Smooth muscle cell of the pulmonary artery (primary cell): ENCODE measurements at places on chromosomes 5 and 9. TPM values are rescaled to one million over a fixed set of nuclear protein-coding genes. Genes with fewer than 3 reads are reported as not detected.

Gene GRAMD2B
- 22.0 and 26.0 TPM in 2 replicates for total RNA-seq

Gene GRM6
- not detected in 2 replicates for total RNA-seq

Gene FAM169A
- total RNA-seq, result 0.13 and 0.36 TPM in 2 replicates

Gene PDCD1LG2
- total RNA-seq, result 9.1 and 22.8 TPM in 2 replicates

Gene LHX6
- total RNA-seq, result not detected in 2 replicates

Gene EIF4EBP3
- total RNA-seq, result 1.4 and 2.6 TPM in 2 replicates

Gene NUTM2G
- not detected in 2 replicates for total RNA-seq

Gene SH3TC2
- total RNA-seq, result 2.4 and 3.1 TPM in 2 replicates

Gene SPATA6L
- 0.39 and 0.46 TPM in 2 replicates for total RNA-seq

Gene MSX2
- 0.83 and 3.8 TPM in 2 replicates for total RNA-seq

Gene ADAMTS16
- not detected in 2 replicates for total RNA-seq

Gene FAM219A
- total RNA-seq, result 12.5 and 21.2 TPM in 2 replicates

Gene FRMD3
- 2.6 and 6.9 TPM in 2 replicates for total RNA-seq

Gene LCN15
- total RNA-seq, result not detected in 2 replicates

Gene ZNF618
- total RNA-seq, result 10.4 and 13.2 TPM in 2 replicates

Gene ZNF366
- 0.07 TPM in 1 of 2 replicates, not detected in the other for total RNA-seq

Gene WWC1
- 0.99 and 5.0 TPM in 2 replicates for total RNA-seq

Gene KIF3A
- total RNA-seq, result 10.9 and 13.5 TPM in 2 replicates

Gene ZBTB26
- 5.1 and 6.2 TPM in 2 replicates for total RNA-seq

Gene PDE6A
- total RNA-seq, result not detected in 2 replicates

Gene SLC4A9
- total RNA-seq, result 0.07 TPM in 1 of 2 replicates, not detected in the other

Gene ABLIM3
- 37.7 and 38.4 TPM in 2 replicates for total RNA-seq

Gene EFNA5
- total RNA-seq, result 1.1 and 4.8 TPM in 2 replicates
